T-helper 2 cell treated with Interferon-gamma antibody and Interleukin-4, amounts not matched to agents 5 μg/mL and 100 μg/mL, for 36 hours (primary cell): ENCODE measurements at places on chromosomes 7 and 10.

GRCh38 chr7:5670183-5670935 lies 111.1 kb downstream of the RNF216 start:
- DNase-seq = no peak

- no peak for DNase-seq
These were observed 51.9 kb upstream of the GNAT3 start for GRCh38 chr7:80563561-80564327.

- DNase-seq = no peak
These were observed 64.4 kb upstream of the CSTF2T start for GRCh38 chr10:51763746-51764145.

DNA sequence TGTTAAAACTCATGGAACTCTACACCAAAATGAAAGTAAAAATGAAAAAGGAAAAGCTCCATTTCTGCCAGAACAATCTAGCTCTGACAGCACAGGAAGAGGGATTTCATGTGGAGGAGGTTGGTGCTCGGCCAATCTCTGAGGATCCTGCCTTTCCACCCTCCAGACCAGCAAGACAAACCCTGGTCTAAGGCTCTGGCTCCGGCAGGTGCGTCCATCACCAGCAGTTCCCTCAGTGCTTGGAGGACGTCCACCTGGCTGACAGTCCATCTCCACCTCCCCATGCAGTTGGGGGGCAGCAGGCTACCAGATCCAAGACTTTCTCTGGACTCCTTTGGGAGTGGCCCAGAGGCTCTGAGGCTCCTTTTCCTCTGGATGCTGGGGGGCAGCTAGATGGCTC lies 25.0 kb upstream of the LOXL4 start:
- DNase-seq = no peak

DNA sequence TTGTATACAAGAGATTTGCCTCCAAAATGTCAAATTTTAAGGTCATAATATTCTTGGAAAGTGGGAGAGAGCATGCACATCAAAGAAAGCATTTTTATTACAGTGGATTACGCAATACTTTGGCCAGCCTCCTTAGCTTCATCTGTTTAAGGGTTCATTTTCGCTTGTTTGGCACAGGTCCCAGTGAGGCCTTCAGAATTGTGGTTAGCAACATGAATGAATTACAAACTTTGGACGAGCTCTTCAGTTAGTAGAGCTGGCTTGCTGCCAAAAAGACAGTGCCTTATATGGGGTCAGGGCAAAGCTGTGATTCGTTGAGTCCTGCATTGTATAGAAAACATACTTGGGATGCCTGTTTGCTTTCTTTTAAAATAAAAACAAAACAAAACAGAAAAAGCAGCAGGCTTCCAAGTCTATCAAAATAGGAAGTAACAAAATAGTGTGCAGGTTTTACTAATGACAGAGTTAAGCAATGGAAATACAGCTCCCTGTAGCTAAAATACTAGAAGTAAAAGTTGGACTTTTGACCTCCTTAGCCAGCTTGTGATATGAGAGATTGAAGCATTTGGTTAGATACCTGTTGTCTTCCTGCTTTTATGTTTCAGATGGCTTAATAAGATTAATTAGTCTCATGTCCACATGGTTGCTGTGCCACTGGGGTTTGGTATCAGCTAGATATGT lies 190.8 kb downstream of the MLLT10 start:
- no peak for DNase-seq

- no peak for DNase-seq
These were observed 55.7 kb upstream of the ZRANB1 start for GRCh38 chr10:124886195-124886594.

GRCh38 chr10:114448897-114449296 lies 44.6 kb upstream of the AFAP1L2 start:
- no peak for DNase-seq

DNA sequence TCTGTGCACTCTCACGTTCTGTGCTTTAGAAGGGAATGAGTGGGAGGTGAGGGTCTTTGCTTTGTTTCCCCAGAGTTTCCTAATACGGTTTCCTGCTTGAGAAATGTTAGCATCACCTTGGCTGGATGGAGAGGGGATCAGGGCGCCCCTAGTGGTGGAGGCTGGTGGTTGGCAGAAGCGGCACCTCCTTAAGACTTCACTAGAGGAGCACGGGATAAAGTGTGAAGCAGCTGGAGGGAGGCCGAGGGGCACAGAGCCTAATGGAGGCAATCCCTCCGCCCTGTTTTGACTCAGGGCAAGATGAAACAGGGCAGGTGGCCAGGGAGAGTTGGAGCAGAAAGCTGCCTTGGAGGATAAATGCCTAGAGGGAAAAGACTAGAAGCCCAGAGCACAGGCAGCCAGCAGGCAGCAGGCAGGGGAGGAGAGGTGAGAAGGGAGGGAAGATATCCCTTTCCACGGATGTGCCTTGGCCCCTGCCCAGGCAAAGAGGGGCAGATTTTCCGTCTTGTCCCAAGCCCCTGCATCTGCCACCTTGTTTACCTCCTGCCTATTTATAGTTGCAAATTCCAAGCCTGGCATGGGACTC lies 56.0 kb upstream of the BTRC start:
- DNase-seq = peak; percentile 48

GRCh38 chr10:111204838-111205237 lies 128.0 kb downstream of the ADRA2A start:
- no peak for DNase-seq
